GM12878 (cell line): ENCODE measurements at places on chromosomes 12 and 14.

DNA sequence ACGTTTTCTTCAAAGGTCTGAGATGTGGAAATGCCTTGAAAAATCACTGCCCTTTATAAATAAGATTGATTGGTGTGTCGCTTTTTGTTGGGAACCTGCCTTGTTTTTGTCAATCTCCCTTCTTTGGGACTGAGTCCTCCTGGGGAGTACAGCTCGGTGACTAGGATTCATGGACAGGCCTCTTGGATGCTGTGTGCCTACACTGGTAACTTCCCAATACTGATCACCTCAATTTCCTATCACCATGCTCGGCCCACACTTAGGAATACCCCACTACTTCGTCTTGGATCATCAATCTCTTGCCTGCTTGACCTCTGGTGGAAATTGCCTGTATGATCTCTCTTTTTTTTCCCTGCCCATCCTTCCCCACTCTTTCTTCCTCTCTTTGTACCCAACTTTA lies 34.2 kb downstream of the NTN4 start:
- DNase-seq: no peak

DNA sequence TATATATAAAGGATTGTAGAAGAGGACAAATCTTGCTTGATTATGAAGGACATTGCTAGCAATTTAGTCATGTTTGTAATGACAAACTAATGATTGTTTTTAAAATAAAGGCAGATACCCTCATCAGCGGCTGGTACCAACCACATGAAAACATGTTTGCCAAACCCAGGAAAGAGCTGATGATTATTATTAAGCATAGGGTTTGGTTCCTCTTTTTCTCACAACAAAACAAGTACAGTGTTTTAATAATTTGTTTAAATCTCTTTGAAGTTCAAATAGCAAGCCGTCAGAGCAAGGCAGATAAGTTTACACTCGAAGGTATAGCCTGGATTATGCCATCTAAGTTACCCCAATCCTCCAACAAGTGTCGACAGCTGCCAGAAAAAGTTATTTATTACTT lies 5.3 kb upstream of the SINHCAF start:
- DNase-seq: no peak

DNA sequence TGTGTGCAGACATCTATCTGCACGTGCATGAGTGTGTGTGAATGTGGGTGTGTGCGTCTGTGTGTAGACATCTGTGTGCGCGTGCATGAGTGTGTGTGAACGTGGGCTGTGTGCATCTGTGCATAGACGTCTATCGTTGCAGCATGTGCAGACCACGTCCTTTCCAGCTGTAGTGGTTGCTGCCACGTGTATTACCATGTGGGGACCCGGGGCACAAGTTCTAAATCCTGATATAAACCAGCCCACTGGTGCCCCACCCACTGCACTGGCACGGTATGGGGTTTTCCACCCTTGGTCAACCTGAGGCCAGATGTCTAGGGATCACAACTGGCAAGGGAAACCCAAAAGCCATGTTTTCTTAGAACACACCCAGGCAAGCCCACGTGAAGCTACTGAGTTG lies 197.0 kb downstream of the ANO2 start:
- no peak for DNase-seq

- no peak for DNase-seq
Measured at GRCh38 chr12:53179687-53180219, 769 bp upstream of the ZNF740 start.

GRCh38 chr14:51069055-51069454 lies 25.9 kb downstream of the TRIM9 start:
- DNase-seq: no peak

GRCh38 chr14:90774316-90774715 lies 41.9 kb downstream of the TTC7B start:
- no peak for DNase-seq

- no peak for DNase-seq
Measured at GRCh38 chr12:104180374-104180773, 35.2 kb upstream of the TXNRD1 start.

DNA sequence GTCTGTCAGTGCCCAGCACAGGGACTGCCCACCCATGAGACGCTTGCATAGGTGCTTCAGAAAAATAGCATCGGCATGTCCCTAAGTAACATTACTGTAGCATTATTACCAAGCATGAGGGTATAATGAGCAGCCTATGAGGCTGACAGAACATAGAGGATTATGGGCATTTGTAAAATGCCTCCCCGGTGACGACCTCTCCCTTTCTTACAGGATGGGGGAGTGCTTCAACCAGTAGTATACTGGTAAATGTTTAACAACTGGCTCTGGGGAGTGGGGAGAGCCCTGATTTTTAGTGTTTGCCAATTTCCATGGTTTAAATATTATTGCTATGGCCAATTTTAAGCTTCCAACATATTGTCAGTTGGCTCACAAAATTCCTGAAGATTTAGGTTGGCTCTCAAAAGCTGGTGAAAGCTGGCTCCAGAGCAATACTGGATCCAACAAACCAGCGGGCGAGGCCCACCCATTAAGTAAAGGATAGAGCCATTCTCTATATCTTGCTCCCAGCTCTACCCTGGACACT lies 104.5 kb downstream of the ETNK1 start:
- no peak for DNase-seq

DNA sequence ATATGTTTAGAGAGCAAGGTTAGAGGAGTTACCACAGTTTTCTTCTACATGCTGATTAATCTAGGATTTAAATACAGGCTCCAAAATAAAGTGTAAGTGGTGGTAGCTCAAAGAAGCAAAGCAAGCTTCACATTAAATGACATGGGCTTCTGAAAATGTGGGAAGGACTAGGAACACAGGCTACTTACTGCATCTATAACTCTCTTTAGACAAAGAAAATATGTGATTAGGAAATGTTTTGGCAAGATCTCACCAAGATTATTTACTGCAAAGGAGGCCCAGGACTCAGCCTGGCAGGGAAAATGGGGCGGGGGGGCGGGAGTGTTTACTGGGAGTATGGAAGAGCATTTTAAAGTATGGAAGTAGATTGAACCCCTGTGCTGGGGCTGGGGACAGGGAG lies 39.4 kb downstream of the ETV6 start:
- DNase-seq: no peak

DNA sequence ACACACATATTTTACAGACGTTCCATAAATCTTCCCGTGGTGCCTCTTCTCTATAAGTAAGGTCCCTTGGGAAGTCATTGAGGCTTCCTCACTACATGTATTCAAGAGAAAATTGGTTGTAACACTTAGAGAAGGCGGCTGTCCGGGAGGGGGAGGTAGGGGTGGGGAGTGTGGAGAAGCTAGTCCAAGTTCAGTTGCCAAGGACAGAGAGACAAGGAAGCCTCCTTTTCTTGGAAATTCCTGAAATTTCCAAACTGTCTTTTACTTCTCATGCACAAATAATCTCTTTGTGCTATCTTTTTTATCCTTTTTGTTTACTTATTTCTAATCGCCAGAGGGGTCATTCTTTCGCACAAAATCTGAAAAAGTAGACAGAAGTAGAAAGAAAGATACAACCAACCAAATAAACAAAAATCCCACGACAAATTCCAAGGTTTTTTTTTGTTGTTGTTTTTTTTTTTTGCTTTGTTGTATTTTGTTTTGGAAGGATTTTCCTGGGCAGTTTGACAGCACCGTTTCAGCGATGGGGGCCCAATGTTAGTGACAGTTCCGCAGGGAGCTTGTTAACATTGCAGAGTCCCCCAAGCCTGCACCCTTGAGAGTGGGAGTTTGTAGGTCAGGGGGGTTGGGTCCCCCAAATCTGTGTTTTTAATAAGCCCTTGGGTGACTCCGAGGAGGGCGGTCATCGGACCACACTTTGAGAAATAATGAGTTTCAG lies 45.2 kb downstream of the MAP1LC3B2 start:
- no peak for DNase-seq

GRCh38 chr14:59160506-59160905 lies 28.0 kb upstream of the DAAM1 start:
- no peak for DNase-seq

DNA sequence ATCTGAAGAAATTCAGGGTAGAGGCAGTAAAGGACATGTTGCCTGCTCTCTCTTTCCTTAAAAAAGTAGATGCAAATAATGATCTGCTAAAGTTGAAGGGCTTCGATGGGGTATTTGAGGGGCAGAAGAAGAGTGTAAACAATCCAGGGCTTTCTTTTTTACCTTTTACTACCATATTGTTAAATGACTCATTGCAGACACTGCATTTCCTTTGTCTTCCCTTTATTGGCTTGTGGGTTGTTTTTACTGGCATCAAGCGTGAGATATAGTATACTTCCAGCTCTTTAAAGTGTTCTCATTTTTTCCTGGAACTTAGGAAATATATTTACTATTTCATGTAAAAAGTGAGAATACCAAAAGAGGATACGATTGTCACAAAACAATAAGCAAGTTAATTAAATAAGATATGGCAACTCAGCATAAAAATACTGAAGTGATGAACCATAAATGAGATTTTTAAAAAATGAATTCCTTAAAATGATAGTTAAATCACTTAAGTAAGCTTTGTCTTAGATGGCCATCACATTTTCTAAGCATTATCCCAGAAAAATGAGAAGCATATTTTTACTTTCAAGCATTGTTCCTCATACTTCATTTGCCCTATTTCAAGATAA lies 72.3 kb upstream of the KRAS start:
- no peak for DNase-seq

DNA sequence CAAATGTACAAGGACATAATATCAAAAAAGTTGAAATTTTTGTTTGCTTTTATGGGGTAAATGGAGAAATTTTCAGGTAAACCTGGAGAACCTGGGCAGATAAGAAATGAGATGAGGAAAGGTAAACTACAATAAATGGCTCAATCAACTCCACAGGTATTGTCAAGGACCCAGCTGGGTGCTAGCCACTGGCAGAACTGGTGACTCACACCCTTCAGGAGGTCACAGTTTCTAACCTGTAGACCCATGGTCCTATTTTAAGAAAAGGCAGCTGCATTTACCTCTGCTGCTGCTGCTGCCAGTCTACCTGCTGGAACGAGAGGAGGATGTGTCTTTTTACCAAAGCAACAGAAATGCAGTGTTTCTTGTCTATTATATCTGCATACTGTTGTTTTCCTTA lies 226.6 kb downstream of the ALG10B start:
- DNase-seq: no peak

- DNase-seq: no peak
Measured at GRCh38 chr12:68478516-68479260, 132.0 kb upstream of the RAP1B start.

DNA sequence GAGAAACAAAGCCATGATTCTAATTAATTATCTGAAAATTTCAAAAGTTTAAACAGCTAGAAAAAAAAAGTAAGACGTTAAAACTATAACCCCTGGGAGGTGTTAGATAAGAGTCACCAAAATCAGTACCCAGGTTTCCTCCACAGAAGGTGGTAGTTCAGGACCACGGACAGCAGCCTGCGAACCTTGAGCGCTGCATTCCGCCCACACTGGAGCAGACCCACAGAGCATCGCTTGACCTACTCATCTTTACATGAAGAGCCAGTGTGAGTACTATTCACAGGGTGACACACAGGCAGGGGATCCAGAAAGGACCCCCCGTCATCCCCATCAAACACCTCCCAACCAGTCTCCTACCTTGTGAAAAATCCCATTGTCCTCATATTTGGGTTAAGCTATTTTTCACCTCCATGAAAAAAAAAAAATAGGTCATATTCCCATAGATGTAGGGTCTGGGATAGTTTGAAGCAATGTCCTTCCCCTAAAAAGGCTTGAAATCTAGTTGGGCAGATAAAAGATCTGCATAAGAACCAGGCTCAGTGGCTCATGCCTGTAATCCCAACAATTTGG lies 8.8 kb upstream of the CHGA start:
- no peak for DNase-seq
